ENCODE measurements at places on chromosomes 7 and 10.

- DNase-seq, result no peak
These were observed 168.8 kb upstream of the FRMD4A start for GRCh38 chr10:14499601-14499904.

DNA sequence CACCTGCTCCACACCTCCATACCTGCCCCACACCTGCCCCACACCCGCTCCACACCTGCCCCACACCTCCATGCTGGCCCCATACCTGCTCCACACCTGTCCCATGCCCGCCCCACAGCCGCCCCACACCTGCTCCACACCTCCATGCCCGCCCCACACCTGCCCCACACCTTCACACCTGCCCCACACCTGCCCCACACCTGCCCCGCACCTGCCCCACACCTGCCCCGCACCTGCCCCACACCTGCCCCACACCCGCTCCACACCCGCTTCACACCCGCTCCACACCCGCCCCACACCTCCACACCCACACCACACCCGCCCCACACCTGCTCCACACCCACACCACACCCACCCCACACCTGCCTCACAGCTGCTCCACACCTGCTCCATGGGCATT lies 53.0 kb downstream of the PARP12 start:
- no peak for DNase-seq

DNA sequence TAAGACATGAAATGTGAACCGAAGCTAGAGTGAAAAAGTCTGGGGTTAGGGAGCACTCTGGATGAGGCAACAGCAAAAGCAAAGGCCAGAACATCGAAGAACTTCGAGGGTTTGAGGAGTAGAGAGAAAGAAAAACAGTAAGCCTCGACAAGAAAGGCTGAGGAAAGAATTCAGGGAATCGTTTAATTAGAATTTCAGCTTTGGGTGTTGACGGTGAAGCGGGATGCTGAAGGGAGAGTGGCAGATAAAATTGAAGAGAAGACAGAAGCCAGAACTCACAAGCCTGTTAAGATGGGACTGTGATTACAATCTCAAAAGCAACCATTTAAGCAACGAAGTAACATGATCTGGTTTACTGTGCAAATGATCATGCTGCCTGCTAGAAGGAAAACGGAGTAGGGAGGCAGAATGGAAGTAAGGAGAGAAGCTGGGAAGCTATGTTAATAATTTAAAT lies 2.1 kb downstream of the TRDMT1 start:
- peak; percentile 26 for DNase-seq

DNA sequence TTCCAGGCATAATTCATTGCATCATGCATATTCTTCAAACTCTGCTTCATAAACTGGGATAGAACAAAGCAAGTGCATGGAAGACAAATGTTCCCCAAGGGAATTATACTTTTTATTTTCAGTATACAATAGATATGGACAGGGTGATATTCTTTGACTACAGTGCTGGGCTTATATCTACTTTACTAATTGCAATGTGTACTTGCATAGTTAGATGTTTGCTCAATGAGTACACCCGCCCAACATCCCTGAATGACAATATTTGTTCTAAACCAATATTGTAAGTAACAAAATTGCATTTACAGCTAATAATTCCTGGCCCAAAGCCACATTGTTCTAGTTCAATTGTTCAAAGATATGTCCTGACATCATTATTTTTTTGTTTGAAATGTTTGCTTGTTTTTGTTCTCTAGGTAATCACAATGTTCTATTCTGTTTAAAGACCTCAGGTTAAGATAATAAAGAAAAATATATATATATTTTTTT lies 171.4 kb downstream of the PTN start:
- DNase-seq, result no peak

- DNase-seq, result no peak
These were observed 246.0 kb downstream of the ELFN1 start for GRCh38 chr7:1915956-1916600.

DNA sequence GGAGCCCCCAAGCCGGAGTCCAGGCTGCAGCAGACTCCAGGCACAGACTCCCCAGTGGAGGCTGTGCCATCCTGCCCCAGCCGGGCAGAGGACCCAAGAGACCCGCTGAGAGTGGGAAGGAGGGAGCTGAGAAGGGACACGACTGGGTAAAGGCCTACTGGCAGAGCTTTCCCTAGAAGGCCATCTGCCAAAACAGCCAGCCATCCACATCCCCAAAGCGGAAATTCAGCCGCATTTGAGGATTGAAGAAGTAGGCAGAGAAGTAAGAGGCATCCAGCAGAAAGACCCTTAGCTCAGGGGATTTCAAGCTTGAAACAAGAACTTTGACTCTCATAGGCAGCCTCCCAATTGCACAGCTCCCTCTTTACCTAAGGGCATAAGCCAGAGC lies 857 bp downstream of the CPXM2 start:
- DNase-seq, result no peak

- peak; percentile 19 for DNase-seq
These were observed 101.4 kb downstream of the MTPAP start for GRCh38 chr10:30247704-30248103.
